GM23248 (cell line): ENCODE measurements at places on chromosomes 1 and 21. TPM values are rescaled to one million over a fixed set of nuclear protein-coding genes. Genes with fewer than 3 reads are reported as not detected.

GRCh38 chr1:172746091-172746949 lies 87.4 kb downstream of the FASLG start:
- DNase-seq = peak; percentile 97

DNA sequence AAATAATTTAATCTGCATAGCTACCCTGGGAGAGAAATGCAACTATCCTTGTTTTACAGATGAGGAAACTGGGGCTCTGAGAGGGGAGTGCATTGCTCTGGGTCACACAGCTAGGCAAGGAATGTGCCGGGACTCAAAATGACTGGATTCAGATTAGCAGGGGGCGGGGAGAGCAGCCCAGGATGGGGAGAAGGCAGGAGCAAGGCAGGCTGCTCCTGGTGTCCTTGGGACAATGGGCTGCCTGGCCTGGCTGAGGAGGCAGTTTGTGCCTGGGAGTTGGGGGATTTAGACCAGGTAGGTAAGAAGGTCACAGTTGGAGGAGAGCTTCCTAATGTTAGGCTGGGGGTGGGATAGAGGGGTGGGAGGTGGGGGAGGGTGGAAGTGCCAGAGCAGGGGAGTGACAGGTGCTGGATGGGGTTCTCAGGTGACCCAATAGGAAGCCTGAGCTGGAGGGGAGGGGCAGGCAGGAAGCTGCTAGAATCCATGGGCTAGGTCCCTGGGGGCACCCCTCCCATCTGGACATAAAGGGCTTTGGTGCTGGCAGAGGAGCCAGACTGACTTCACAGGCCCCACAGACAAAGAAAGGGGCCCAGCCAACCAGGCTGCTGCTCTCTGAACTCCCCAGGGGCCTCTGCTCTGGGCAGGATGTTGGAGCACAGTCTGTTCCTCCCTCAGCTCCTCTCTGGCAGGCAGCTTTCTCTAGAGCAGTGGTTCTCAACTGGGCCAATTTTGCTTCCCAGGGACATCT lies 29.0 kb downstream of the TRIM62 start:
- DNase-seq = peak; percentile 33

GRCh38 chr1:18643154-18644012 lies 12.7 kb downstream of the PAX7 start:
- no peak for DNase-seq

- no peak for DNase-seq
Observed at GRCh38 chr1:112146201-112146715, 156.8 kb upstream of the KCND3 start.

GRCh38 chr1:214244252-214244651 lies 36.7 kb upstream of the SMYD2 start:
- no peak for DNase-seq

DNA sequence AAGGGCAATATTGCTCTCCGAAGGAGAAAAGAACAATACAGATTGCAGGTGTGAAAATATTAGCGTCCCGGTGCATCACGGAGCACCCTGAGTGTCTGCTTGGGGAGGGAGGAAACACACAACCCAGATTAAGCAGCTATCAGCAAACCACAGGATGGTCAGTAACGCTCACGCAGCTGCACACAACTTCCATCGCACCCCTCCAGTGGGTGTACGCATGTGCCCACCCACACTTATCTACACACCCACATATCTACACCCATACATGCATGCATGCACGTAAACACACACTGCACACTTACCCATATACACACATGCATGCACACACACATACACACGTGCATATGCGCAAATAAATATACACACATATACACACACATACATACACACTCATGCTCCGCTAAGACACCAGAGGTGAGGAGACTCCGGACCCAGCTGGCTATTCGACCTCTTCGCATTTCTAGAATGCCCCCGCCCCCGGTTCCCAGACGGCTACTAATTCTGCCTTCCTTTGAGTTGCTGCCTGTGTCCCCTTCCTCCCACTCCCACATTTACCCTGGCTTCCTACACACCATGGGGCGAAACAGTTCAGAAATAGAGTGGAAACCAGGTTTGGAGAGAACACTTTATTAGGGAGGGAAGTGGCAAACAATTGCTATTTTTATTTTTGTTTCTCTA lies 26.2 kb downstream of the ITPKB start:
- DNase-seq = no peak

DNA sequence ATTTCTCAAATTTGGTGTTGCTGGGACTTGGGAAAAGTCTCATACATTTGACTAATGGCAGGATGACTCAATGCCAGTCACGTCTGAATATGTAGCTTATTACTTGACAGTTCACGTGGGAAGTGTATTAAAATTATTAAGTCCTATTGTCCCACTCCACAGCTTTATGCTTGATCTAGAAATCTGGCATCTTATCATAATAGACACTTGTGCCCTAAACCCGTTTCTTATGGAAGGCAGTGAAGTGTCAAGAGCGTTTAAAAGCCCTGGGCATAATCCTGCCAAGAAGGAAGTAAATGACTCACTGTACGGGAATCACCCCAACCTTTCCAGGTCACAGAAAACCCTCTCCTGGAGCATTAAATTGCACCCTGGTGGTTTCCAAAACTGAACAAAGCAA lies 207.4 kb downstream of the APP start:
- DNase-seq = peak; percentile 19

DNA sequence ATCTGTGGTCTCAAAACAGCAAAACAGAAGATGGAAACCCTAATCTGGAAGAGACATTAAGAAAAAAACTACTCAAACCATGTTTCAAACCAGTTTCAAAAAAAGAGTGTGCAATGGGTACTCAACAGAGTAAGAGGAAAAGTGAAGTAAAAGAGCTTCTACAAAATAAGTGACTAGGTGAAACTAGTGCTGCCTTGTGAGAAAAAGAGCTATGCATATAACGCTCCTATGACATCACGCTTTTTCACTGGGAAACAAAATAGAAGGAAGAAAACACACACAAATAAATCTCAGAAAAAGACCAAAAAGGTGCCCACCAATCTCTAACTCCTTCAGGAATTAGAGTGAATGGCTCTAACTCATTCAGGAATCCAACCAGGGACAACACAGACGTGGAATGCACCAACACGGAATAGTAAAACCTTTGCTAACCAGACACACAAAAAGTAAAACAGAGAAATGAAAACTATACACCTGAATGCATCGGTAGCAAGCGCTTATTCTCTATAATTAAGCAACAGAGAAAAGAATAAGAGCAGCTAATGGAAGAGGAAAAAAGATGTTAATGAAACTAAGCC lies 1.3 kb downstream of the FOXJ3 start:
- DNase-seq = peak; percentile 58

GRCh38 chr1:23701996-23702395 lies 10.4 kb downstream of the RPL11 start:
- no peak for DNase-seq

GRCh38 chr1:152086760-152087159 lies 2.1 kb downstream of the TCHHL1 start:
- DNase-seq = no peak

DNA sequence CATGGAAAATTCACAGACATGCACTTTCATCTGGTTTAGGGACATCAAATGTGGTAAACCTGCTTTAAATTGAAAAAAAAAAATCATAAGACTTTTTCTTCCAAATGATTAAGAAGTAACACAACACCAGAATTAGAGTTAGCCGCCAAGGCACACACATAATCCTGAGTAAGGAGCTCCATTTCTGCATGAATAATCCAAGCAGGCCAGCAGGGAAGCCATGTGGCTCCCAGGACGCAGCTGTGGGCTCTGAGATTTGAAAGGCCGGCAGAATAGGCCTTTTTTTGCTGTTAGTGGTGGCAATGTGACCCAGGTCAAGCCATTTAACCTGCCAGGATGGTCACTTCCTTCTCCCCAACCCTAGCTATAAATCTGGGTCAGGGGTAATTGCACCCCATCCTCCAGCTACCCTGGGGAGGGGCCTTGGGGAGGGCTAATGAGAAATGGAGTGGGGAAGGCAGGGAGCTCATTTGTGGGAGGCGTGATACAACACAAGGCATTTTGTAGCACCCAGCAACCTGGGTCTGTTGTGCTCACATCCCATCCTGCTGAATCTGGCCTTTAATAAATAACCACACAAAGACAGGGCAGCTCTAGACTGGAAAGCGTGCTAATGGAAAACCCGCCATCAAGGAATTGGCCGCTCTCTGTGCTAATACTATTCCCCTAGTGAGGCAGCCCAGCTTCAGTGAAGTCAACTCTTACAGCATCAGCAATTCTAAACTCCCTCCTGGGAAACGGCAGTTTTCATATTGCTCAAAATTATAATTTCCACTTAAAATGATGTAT lies 178.5 kb downstream of the RHOU start:
- DNase-seq = no peak

DNA sequence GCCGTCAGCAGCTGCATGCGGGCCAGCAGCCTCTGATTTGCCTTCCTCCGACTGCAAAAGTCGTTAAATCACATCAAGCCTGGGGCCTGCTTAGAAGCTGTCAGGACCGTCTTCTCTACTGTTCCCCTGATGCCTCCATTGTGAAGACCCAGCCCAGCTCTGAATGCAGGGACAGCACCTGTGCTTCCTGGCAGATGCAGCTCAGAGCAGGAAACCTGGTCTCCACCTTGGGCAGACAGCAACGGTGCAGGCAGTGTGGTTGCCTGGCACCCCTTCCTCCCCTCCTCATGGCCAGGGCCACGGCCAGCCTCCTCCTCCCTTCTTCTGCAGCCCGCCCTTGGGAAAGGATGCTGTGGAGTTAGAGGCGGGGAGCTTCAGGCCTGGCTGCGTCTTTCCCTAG lies 92.3 kb upstream of the COL6A1 start:
- no peak for DNase-seq

DNA sequence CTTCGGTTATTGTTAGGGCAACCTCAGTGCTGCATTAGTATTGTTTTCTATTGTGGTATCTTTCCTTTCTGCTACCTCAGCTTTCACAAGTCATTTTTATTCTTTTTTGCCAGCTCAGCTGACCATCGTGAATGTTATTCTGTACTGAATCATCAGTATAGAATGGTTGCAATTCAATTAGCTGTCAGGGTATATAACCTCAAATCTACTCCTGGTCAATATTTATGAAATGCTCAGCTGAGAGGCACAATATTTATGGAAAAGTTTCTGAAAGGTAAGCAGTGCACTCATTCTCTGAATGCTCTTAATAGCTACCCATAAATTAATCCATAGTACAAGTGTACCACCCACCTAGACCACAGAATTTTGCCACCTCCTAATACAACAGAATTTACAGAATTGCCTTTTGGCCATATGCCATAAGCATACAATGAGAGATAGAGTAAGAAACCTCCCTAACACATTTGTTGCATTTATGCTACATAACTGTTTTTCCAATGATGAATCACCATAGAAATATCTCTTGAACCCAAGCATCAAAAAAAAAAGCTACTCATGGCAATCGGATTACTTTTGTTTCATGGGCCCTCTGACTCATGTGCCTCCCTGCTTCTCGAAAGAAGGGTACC lies 732.6 kb upstream of the CHRM3 start:
- DNase-seq = peak; percentile 54

- DNase-seq = peak; percentile 43
Observed at GRCh38 chr1:112358061-112358770, 37.8 kb upstream of the CTTNBP2NL start.

GRCh38 chr1:205710201-205711062 lies 30.1 kb upstream of the SLC45A3 start:
- DNase-seq = no peak

DNA sequence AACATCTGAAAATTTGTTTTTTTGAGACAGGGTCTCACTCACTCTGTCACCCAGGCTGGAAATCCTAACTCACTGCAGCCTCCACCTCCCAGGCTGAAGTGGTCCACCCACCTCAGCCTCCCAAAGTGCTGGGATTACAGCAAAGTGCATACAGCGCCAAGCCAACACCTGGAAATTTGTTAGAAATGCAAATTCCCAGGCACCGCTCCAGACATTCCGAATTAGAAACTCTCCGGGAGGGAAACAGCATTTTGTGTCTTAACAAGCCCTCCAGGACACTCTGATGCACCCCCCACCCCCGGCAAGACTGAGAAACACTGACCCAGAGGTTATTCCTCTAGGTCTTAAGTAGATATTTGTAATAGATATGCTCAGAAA lies 49.1 kb downstream of the ARID4B start:
- no peak for DNase-seq

- DNase-seq = peak; percentile 88
Observed at GRCh38 chr1:211258310-211258755, 833 bp upstream of the RCOR3 start.

GRCh38 chr21:41604583-41605041 lies 96.7 kb upstream of the TMPRSS2 start:
- DNase-seq = peak; percentile 26

GRCh38 chr1:24384251-24385090 lies 29.1 kb downstream of the STPG1 start:
- DNase-seq = peak; percentile 86

GRCh38 chr1:16112596-16113555 lies 39.4 kb upstream of the FAM131C start:
- no peak for DNase-seq

- DNase-seq = peak; percentile 68
Observed at GRCh38 chr1:97145321-97145956, 423.9 kb downstream of the PTBP2 start.

DNA sequence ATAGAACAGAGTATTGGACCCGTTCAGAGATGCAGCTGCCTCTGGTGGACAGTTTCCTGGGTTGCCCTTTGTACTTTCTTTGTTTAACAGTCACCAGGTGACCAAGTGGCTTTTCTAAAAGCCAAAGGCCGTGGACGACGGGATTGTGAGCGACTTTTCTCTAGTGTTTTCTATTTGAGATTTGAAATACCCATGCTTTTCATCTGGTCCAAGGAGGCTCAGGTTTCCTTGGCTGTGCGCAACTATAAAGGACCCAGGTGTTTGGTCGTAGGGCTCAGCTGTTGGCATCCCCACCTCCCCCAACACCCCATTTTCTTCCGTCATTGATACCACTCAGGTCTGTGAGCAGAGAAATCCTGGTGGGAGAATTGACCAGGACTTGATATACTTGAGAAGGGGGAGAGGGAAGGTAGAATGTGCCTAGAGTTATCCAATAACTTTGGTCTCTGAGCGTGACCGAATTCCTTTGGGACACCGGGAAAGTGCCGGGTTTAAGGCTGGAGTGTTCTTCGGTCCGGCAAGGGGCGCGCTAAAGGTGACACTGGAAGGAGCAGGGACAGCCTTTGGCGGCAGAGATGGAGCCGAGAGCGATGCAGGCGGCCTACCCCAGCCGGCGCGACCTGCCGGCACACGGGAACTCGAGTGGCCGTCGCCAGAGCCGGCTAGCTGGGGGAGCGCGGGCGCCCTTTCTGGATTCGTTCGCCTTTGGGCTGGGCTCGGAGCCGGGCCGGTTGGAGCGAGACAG lies 83.4 kb upstream of the BMP8A start:
- DNase-seq = peak; percentile 30

OR2G6 gene
- polyA plus RNA-seq = not detected in 2 replicates

VASH2 gene
- polyA plus RNA-seq = 0.06 and 0.19 TPM in 2 replicates

CFH gene
- 16.5 and 19.3 TPM in 2 replicates for polyA plus RNA-seq

OR2T3 gene
- polyA plus RNA-seq = not detected in 2 replicates

DPT gene
- polyA plus RNA-seq = 20.0 and 20.8 TPM in 2 replicates

IGSF3 gene
- polyA plus RNA-seq = 0.08 and 0.34 TPM in 2 replicates

ISG20L2 gene
- polyA plus RNA-seq = 17.8 and 21.5 TPM in 2 replicates
